ENCODE measurements at places on chromosomes 1 and 21.
A peak's percentile ranks its signal among the peaks of the same experiment; 100 is the strongest.

GRCh38 chr1:221965252-221965651 is 223.4 kb upstream of the DUSP10 start:
- no peak for DNase-seq

DNA sequence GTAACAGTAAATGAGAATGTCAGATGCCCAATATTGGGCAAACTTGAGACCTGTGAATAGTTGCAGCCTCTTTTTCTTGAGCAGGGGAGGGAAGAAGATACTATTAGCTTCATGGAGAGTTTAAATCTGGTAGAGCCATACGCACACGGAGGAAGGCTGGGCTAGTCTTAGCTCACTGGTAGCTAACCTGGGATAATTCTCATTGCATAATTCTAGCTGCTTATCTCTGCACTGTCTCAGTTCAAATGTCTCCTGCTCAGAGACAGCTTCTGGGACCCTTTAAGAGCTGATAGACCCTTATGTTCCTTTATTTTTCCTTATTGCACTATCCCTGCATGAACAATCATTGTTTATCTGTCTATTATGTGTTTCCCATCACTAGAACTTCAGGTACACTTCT is 8.4 kb downstream of the C1orf87 start:
- no peak for DNase-seq

DNA sequence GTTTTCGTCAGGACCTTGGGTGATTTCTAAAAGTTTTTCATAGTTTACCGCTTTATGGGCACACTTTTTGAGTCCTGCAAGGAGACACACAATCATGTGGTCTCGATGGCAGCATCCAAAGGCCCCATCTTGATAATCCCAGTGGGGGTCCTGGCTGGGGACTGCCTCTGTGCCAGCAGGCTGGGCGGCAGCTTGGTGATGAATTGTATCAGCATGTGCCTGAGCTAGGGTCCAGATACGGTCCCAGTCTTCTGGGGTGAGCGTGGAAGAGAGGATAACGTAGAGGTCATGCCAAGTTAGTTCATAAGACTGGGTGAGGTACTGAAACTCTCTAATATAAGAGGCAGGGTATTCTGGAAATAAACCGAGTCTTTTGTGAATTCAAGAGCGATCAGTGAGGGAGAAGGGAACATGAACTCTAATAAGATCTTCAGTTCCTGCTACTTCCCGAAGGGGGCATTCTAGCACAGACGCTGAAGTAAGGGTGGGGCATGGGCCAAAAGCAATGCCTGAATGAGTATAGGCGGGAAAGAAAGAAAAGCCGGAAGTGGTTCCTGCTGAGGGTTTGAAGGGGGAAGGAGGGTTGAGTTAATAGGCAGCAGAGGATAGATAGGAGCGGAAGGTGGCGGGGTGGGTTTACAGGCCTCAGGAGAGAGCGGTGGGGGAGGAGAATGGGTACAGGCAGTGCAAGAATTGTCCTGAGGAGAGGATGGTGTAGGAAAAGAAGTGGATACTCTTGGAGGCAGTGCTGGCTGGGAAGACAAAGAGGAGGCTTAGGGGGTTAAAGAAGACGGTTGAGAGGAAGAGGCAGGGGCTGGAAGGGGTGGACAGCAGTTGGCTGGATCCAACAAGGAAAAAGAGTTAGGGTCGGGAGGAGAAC is 1.6 kb downstream of the ERVH48-1 start:
- peak; percentile 33 for DNase-seq

DNA sequence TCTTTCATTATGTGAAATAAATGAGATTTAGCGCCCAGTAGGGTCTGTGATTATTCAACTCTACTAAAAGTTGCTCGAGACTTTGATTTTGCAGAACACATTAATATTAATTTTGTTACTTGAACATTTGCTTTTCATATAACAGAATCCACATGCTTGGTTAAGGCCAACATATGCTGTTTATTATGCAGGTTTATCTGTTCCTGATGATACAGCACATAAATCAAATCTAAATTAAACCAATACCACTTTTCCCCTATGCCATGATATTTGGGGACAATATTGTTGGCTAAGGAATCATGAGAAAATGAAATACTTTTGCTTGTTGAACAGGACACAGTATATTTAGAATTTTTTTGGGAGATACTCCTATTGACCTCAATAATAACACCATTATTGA is 291.1 kb downstream of the USP25 start:
- DNase-seq, result no peak

DNA sequence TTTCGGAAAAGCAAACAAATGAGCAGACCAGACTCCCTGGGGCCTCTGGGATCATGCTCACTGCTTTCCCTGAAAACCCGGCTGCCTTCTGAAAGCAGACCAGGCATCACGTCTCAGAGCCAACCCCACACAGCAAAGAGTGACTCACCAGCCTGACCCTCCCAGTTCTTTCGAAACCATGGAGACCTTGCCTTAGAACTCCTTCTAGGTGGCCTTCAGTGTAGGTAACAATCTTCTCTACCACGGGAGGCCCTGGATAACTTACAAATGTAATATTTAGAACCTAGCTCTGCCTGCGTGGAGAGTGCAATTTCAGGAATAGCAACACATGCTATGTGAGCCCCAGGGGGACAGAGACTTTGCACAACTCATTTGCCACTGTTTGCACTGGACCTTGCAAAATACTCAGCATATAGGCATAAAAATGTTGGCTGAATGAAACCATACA is 105.2 kb downstream of the SUSD4 start:
- no peak for DNase-seq

DNA sequence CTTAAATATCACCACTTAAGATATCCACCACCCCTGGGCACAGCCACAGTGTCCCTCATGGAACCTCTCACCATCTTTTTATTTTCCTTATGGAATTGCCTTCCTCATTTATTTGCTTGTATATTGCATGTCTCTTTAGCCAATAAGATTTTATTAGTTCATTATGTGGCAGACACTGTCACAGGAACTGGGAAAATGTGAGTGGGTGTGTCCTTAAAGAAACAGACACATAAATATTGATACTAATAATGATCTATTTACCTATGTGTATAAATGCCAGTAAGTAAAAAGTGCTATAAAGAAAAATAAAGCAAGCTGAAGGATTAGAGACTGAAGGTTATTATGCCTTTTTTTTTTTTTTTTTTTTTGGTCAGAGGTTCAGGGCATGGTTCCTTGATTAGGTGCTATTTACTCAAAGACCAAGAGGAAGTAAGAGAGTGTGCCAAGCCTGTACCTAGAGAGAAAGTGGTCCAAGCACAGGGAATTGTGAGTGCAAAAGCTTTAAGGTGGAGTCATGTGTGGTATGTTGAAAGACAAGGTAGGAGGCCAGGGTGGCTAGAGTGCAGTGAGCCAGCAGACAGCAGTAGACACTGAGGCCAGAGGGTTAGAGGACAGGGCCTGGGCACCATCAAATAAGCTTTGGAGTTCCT is 589.0 kb downstream of the USP25 start:
- no peak for DNase-seq

- no peak for DNase-seq
These were observed 472.6 kb upstream of the RGS18 start for GRCh38 chr1:191685669-191686068.

DNA sequence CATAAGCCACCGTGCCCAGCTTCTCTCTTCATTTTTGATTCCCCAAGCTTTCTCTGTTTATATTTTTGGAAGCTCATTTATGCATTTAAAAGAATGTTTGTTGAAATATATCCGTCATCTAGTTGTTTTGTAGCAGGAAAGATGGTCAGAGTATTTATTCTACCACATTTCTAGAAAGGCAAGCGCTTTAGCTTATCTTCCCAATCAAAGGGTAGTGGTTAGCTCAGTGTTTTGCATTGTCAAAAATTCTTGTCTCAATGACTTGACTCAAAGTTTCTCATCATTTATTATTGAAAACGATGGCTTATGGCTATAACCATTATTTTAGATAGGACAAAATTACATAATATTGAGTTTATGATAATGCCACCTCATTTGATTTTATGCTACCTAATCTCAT is 116.1 kb upstream of the ZP4 start:
- no peak for DNase-seq

DNA sequence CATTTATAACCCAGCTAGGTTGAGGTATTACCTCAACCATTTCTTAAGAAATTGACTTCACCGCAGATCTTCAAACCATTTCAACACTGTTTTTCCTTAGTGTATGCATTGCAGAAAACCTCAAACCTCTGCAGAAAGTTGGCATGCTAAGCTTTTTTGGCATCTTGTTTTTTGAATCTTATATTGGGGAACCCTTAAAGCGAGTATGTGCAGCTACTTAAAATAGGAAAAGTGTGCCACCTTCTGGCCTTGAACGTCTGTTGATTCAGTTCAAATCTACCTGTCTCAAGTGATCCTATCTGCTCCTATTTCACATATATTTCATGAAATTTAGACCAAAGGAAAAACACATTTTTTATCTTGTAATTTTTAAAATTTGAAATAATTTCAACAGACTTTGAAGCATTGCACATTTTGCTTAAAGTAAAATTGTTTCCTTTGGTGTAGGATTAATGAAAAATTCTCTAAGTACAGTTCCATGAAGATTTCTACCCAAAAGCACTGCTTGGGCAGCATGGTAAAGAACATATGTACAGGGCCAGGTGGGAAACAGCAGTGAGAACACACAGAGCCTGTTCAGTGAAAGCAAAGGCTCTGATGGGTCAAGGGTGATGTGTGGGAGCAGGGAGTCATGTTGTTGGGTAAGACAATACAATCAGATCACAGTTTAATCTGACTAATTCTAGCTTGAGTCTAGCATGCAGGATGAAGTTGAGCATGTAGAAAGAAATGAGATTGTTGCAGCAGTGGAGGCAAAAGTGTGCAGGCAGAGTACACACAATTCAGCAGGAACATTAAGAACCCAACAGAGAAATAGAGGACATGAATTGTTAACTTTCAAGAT is 17.2 kb downstream of the HENMT1 start:
- no peak for DNase-seq
